ENCODE measurements at places on chromosomes 5 and 9. TPM values are rescaled to one million over a fixed set of nuclear protein-coding genes. Genes with fewer than 3 reads are reported as not detected.

The IFNK gene
- total RNA-seq = not detected

The PRRX2 gene
- total RNA-seq = 1.1 TPM

The GPRIN1 gene
- 0.40 TPM for total RNA-seq

The SCAMP1 gene
- total RNA-seq = 33.5 TPM

The IL5 gene
- total RNA-seq = not detected

The NUTM2F gene
- not detected for total RNA-seq

The CREB3 gene
- total RNA-seq = 16.2 TPM

The CDC20B gene
- total RNA-seq = not detected

The SH3TC2 gene
- total RNA-seq = 10.2 TPM

The PAIP1 gene
- total RNA-seq = 112 TPM

The NDOR1 gene
- 5.1 TPM for total RNA-seq

The MUSK gene
- total RNA-seq = 1.4 TPM

The LPAR1 gene
- total RNA-seq = 6.5 TPM

The ZNF483 gene
- 8.6 TPM for total RNA-seq

The C7 gene
- total RNA-seq = 150 TPM

The CCDC152 gene
- 1.7 TPM for total RNA-seq

The CNTFR gene
- total RNA-seq = 1.1 TPM

The ARRDC1 gene
- total RNA-seq = 14.3 TPM

The AK8 gene
- total RNA-seq = not detected

The ARID3C gene
- not detected for total RNA-seq

The SNCB gene
- not detected for total RNA-seq

The LURAP1L gene
- 1.4 TPM for total RNA-seq

The SLCO4C1 gene
- total RNA-seq = 0.07 TPM

The GRM6 gene
- not detected for total RNA-seq

The DIRAS2 gene
- not detected for total RNA-seq

The MYOZ3 gene
- total RNA-seq = 5.3 TPM

The GFRA3 gene
- 0.39 TPM for total RNA-seq

The SNCAIP gene
- 0.96 TPM for total RNA-seq

The PCDHGB1 gene
- 8.0 TPM for total RNA-seq

The CDH9 gene
- total RNA-seq = not detected

The DAB2 gene
- total RNA-seq = 57.9 TPM

The AP3B1 gene
- 20.1 TPM for total RNA-seq

The ZFR gene
- total RNA-seq = 62.1 TPM

The LOX gene
- total RNA-seq = 34.7 TPM

The MARCOL gene
- total RNA-seq = not detected

The PCDHA13 gene
- not detected for total RNA-seq

The FGF18 gene
- total RNA-seq = 39.2 TPM

The NMUR2 gene
- total RNA-seq = not detected
